ENCODE measurements at places on chromosomes 13 and 19.

DNA sequence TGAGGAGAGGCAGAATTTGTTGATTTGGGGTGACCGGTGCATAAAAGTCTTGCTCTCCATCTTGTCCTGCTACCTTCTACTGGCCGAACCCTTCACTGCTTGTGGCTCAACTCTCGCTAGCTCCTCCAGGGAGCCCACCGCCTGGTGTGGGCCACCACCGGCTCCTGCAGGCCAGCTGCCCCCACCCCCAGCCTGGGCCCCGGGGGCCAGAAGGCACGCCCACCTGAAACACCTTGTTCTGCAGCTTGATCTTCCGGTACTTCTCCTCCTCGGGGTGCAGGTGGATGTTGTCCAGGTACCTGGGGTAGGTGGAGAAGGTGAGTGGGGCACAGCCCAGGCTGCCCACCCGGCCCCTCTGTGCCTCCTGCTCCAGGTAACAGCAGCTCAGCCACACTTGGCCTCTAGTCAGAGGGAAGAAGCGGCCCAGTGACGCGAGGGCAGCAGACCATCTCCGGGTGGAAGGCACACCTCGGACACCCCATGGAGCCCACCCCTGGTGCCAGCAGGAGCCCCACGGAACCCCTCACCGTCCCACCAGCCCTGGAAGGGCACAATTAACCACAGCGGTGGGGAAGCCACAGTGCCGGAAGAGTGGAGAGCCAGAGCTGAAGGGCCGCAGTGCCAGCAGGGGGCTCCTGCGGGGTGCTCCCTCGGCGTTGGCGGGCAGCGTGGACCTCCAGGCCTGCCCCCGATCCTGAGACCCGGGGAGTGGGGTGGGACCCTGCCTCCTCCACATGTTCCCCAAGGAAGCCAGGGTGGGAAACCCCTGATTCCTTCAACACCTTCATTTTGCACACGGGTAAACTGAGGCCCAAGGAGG is 10.1 kb downstream of the UBXN6 start:
- no peak for DNase-seq

DNA sequence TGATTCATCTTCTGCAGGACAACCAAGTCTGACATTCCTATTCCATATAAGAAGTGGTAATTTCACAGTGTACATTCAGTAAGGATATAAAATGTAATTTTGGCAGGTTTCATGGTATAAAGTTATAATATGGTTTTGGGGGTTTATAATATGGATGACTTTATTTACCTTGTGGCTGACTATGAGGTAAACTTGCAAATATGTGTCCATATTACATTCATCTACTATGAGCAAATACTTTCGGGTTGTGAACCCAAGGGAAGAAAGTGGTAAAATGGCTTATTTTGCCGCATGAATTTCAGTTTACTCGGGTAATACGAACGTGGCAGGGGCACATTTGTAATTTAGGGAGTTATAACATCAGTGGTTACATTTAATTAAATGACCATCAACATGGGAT is 86.7 kb upstream of the TNFSF11 start:
- DNase-seq = no peak

DNA sequence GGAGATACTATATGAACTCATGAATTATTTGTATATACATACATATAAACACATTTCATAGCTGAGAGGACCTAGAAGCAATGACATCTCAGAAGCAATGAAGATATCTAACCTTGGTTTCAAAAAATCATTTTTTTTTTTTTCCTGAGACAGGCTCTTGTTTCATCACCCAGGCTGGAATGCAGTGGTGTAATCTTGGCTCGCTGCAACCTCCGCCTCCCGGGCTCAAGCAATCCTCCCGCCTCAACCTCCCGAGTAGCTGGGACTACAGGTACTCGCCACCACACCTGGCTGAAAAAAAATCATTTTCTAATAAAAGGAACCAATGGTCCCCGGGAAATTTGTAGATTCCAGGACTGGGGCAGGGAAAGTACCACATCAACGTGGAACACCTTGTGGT is 4.0 kb downstream of the ZNF565 start:
- DNase-seq = no peak

- DNase-seq = no peak
Measured at GRCh38 chr13:99949679-99950413, 21.7 kb downstream of the ZIC5 start.

DNA sequence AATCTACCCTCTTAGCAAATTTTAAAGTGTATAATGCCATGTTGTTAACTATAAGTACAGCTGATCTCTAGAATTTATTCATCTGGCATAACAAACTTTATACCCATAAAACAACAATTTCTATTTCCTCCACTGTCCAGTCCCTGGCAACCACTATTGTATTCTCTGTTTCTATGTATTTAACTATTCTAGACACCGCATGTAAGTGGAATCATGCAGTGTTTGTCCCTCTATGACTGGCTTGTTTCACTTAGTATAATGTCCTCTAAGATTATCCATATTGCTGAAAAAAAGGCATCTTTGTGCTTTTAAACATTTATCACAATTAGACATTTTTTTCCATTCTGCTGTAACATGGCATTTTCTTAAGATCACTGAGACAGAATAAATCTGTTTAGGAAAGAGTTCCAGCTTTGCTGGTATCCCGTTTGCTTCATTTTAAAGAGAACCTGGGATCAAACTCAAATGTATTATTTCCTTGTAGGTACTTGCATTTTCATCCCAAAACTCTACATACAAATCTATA is 1191.0 kb downstream of the SLITRK5 start:
- no peak for DNase-seq

GRCh38 chr19:35303357-35303915 is 11.5 kb downstream of the MAG start:
- no peak for DNase-seq

GRCh38 chr13:23159205-23159759 is 21.5 kb upstream of the SGCG start:
- peak; percentile 25 for DNase-seq
